ENCODE measurements at places on chromosomes 12 and 14.

DNA sequence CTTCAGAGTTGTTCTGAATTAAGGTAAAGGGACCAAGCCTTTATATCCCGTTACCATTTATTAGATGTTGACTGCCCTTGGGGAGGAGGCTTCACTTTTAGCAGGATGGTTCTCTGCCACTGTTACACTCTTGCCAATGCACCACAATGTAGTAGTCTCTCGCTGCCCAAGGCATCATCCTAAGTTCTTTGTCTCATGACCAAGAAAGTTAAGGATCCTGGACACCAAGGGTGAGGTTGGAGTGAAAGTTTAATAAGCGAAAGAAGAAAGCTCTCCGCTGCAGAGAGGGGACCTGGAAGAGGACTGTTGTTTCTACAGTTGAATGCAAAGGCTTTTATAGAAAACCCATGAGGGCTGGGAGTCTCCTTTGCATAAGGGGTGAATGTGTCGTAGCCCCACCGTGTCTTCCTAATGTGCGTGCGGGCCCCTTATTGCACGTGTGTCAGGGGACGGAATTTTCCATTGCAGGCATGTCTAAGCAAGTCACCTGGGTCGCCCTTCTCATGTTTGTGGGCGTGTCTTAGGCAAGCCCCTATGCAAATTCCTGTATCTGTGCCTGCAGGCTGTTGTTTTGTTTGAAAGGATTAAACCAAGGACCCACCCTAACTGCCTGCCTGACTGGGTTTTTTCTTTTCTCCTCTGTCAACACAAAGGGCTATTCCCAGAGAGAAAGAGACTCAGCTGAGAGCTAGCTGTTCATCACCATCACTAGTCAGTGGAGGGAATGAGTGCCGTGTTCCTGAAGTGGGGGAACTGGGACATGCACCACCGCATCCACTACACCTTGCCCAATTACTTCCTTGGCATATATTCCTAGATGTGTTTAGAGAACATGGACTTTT is 17.6 kb upstream of the RNASE1 start:
- DNase-seq, result no peak

- DNase-seq, result no peak
These were observed 17.8 kb upstream of the MCRS1 start for GRCh38 chr12:49585477-49586459.

- no peak for DNase-seq
These were observed 370.3 kb downstream of the BCL11B start for GRCh38 chr14:98901511-98902205.

- DNase-seq, result no peak
These were observed 61.0 kb upstream of the CLEC14A start for GRCh38 chr14:38316922-38317321.

- DNase-seq, result no peak
These were observed 41.0 kb downstream of the BDKRB1 start for GRCh38 chr14:96297000-96297399.

- DNase-seq, result no peak
These were observed 13.8 kb downstream of the NOS1 start for GRCh38 chr12:117347588-117347987.

DNA sequence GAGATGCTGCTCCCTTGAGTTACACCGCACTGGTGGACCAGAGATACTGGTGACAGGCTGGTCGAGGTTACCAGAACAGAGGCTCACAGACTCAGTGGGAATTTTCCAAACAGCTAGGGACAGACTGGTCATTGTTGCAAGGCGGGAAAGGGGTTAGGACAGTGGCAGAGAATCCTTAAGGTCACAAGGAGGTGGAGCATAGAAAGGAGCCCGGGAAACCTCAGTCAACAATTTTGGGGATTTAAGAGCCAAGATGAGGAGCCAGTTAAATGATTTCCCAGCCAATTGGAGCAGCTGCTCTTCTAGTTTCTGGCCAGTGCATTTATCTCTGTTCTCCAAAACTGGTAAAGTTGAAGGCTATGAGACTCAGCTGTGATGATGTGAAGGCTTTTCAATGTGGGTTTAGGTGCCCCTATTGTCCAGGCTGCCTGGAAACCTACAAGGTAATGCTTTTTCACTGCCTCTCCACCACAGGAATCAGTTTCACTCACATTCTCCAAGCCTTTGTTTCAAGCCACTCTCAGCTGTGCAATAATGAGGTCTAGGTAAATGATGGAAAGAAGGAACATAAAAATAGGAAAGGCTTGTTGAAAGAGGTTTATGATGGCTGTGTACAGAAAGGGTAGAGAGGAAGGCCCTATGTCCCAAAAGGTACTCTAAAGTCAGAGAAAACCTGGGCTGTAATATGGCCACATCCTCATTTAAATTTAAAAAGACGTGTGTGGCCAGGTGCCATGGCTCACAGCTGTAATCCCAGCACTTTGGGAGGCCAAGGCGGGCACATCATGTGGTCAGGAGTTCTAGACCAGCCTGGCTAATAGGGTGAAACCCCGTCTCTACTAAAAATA is 7.0 kb upstream of the TNS2 start:
- no peak for DNase-seq

DNA sequence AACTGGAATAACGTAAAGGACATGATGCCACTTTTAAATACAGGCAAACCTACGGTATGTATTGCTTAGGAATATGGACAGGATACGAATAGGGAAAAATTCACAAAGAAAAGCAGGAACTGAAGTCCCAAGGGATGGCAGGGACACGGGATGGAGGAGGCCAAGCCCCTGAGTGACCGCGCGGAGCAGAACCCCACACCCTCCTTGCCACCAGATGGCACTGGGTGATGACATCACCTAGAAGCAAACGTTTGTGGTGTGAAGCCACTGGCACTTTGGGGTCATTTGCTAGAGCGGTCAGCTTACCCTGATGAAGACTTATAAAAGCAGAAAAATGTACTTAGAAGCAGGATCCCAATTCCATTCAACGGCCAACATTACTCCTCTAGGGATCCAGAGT is 9.4 kb downstream of the DHX37 start:
- no peak for DNase-seq

DNA sequence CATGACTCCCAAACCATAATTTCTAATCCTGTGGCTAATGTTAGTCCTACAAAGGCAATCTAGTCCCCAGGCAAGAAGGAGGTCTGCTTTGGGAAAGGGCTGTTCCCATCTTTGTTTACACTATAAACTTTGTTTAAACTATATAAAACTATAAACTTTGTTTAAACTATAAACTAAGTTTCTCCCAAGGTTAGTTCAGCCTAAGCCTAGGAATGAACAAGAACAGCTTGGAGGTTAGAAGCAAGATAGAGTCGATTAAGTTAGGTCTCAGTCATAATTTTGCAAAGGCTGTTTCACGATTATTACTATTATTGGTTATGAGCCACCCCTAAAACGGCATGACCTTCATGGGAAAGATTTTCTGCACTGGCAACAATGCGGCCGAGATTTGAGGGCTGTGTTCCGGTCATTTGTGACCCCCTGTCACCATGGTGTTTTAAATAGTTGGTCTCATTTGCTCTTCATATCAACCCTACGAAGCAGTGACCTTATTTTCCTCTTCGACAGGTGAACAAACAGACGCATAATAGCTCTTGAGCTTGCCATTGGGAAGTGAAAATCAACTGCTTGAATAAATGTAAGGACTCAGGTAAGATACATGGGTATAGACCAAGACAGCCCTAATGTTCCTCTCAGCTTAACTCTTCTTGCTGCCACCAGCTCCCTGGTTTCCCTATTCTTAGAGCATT is 322.6 kb upstream of the TMEM132C start:
- DNase-seq, result no peak

DNA sequence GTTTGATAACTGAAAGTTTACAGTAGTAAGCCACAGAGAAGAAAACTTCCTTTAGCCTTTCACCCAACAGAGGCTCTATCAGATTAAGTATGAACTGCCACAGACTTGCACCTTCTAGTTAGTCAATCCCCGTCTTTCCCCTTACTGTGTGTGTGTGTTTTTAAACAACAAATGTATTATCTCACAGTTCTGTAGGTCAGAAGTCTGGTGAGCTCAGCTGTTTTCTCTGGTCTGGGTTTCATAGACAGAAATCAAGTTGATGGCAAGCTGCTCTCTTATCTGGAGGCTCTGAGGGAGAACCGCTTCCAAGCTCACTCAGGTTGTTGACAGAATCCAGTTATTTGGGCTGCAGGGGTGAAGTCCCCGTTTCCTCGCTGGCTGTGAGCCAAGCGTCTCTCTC is 320.5 kb downstream of the PRKD1 start:
- DNase-seq, result no peak

- no peak for DNase-seq
These were observed 182.5 kb downstream of the GXYLT1 start for GRCh38 chr12:41962171-41962572.

DNA sequence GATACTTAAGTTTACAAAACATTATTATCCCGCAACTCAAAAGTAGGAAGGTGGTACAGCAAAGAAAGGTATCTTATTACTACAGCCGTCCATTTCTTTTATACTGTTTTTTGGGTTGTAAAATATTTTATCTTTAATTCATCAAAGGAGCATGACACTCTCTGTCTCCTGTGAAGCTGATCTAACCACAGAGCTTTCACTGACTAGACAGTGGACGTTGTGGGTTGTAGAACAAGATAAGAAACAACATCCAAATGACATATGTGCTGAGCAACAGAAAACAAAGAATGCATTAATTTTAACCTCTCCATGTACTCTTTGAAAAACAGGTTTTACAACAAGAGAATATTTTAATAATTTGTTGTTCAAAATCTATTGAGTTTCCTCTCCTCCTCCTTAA is 195.9 kb upstream of the FBXO33 start:
- DNase-seq, result no peak

DNA sequence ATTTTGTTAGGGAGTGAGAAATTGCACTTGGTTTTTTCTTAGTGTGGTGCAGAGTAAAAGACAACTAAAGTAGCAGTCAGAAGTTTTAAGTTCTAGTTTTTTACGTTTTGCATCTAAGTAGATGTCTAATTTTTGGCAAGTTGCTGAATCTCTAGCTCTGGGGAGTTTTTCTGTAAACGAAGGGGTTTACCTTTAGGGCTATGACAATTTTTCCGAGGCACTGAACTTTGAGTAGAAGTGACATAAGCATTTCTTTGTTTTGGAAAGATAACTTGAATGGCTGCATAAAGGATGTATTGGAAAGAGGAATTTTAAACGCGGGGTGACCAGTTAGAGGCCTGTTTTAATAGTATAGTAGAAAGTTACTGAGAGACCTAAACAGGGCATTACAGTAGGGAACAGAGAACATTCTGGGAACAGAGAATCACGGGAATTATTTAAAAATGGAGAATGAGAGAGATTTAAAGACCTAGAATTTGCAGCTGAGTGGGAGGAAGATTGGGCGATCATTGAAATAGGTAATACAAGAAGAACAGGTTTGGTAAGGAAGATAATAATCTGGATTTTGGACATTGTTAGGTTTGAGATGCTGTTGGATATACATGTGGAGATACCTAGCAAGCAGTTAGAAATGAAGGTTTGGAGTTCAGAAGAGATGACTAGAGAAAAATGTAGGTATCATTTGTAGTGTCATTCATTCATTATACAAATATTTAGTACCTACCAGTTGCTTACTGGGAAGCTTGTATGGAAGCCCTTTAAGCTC is 1.2 kb downstream of the ZNF410 start:
- DNase-seq, result no peak

DNA sequence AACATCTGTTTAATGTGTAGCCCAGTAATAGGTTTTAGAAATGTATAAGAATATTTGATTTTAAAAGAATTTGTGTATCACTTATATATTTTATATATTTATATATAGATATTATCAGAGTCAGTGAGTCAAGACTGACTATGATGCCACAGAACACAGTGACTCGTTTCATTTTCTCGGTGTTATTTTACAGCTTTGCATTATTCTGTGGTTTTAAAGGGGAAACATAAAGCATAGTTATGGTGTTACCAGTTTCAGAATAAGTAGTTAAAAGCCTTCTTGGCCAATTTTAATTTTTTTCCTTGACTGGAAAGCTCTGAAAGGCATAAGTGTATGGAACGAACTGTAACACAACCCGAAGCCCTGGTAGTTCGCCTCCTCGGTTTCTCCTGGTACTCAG is 91.0 kb downstream of the GRIP1 start:
- DNase-seq, result no peak

DNA sequence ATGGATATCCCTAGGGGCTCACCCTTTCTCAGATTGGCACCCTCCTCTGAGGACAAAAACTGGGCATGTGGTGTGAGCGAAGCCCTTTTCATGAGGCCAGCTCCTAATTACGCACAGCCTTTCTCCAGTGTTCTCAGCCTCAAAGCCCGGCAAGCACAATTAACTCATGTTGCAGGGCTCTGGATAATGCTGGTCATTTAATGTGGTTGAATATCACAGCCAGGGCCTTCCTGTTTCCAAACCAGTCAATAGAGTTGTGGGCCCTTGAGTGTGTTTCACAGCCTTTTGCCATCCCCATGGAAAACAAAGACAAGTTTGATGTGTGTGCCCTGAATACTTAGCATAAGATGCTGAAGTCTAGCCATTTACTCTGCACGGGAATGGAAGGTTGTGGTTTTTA is 114.2 kb upstream of the ARHGAP5 start:
- DNase-seq, result no peak

GRCh38 chr14:56170028-56170427 is 51.8 kb downstream of the PELI2 start:
- no peak for DNase-seq

Data from stimulated activated CD8-positive, alpha-beta memory T cell treated with anti-CD3 and anti-CD28 coated beads, Interleukin-7, amount 100 ng/mL, for 1 hour (primary cell).